Smooth muscle cell of trachea (primary cell): ENCODE measurements at places on chromosomes 7 and 10. TPM values are rescaled to one million over a fixed set of nuclear protein-coding genes. Genes with fewer than 3 reads are reported as not detected.

The FUOM gene
- total RNA-seq, result 24.8 and 26.5 TPM in 2 replicates

The NPSR1 gene
- total RNA-seq, result not detected in 2 replicates

The FAM149B1 gene
- total RNA-seq, result 33.5 and 44.3 TPM in 2 replicates

The COL1A2 gene
- total RNA-seq, result 5,033 and 9,631 TPM in 2 replicates

The DPP6 gene
- not detected in 2 replicates for total RNA-seq
